ENCODE measurements at places on chromosomes 6 and 20. TPM values are rescaled to one million over a fixed set of nuclear protein-coding genes. Genes with fewer than 3 reads are reported as not detected.

DNA sequence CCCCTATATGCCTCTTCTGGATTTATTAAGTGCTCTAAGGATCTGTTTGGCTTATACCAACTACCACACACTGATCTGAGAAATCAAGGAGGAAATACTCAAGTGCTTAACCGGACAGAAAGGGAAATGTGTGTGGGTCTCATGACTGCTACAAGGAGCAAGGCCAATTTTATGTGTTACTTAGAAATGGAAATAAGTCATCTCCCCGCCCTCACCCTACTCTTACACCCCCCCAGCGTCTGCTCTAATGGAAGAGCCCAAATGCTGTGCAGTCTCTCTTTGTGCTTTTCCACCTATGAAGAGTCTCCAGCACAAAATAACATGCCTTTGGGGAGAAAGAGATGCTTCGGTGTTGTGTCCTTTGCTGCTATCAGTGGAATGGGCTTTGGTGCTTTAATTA lies 428.8 kb upstream of the ARID1B start:
- DNase-seq: no peak

Gene RAMACL
- 0.23 TPM for polyA plus RNA-seq

GRCh38 chr6:90131125-90131524 lies 165.5 kb downstream of the BACH2 start:
- DNase-seq: no peak

GRCh38 chr6:131958542-131959470 lies 7.6 kb upstream of the CCN2 start:
- DNase-seq: no peak

DNA sequence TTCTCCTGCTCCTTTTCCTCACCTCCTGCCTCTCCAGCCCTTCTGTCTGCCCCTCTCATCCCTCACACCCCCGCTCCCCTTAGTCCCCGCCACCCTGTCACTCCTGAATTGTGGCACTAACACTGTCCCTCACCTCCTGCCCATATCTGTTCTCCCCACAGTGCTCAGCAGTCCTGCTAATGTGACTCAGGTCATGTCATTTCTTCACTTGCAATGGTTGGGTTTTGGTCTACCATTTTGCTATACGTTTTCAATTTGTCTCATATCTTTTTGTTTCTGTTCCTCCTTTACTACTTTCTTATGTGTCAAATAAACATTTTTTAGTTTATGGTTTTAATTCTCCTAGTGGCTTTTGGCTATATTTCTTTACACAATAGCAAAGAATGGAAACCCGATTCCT lies 1.3 kb upstream of the HLA-B start:
- DNase-seq: no peak

DNA sequence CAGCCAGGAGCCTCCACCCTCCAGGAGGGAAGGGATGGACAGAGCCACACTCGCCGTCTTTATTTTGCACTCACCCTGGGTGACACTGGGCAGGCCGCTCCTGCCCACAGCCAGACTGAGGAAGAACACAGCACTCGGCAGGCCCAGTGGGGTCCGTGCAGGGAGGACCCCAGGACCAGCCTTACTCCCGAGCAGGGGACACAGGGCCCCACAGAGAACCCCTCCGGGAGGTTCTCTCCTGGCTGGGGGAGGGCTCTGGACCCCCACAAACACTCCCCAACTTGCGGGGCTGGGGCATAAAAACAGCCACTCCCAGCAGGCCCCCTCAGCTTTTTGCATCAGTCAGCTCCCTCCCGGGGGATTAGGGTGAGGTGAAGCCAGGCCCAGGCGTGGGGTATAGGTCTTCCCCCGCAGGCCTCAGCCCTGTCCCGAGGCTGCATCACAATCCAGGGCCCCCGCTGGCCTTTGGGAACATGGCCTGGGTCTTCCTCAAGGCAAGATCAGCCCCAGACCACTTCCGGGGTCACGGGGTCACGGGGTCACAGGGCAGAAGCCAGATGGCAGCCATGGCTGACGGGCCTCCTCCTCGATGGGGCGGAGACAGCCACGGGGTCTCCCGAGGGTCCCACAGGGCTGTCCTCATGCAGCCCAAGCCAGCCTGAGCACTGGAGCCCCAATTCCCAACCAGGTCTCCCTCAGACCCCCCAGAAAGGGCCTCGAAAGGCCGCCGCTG lies 3.2 kb downstream of the TNFRSF6B start:
- DNase-seq: peak; percentile 70

Gene FOXS1
- polyA plus RNA-seq: 2.8 TPM

DNA sequence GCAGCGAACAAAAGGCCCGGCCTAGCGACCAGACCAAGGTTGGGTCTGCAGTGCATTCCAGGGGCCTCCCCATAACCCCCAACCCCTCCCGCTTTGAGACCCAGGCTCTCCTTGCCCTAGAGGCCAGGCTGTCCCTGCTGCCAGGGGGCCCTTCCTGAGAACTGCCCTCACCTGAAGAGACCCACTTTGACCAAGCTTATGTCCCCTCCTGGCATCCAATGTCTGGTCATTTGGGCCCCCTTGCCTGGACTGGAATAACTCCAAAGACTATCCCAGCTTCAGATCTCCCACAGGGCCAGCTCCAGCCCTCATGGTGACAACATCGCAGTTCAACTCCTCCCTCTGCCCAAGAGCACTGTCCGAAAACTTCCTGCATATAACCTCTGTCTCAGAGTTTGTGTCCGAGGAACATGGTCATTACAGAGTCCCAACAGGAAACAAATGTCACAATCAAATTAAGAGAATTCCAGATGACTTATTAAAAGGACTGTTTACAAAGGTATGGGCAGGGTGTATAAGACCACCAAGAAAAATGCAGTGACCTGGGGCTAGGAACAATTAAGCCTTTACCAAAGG lies 125.0 kb downstream of the BANF2 start:
- no peak for DNase-seq

GRCh38 chr6:168130697-168131371 lies 51.8 kb upstream of the FRMD1 start:
- DNase-seq: no peak

DNA sequence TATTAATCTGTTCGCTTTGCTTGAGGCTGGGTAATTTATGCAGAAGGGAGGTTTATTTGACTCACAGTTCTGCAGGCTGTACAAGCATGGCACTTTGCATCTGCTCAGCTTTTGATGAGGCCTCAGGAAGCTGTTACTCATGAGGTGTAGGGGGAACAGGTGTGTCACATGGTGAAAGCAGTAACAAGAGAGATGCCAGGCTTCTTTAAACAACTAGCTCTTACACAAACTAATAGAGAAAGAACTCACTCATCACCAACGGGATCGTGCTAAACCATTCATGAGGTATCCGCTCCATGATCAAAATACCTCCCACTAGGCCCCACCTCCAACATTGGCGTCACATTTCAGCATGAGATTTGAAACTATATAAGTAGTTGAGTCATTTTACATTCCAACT lies 34.4 kb upstream of the GCLC start:
- DNase-seq: no peak

Gene POLR1H
- polyA plus RNA-seq: 72.9 TPM

DNA sequence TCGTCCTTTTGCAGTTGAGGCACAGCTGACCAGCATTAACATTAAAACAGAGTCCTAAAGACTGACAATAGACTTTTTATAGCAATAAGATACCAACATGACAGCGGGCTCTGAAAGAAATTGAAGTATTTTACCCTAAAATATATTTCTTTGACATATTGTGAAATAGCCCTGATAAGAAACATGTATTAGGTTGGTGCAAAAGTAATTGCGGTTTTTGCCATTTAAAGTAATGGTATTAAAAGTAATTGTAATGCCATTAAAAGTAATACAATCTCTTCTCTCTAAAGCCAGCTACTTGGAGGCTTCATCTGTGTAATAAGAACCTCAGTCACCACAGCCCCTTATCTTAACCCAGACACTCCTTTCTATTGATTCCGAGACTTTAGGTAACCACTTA lies 394.6 kb downstream of the PREX1 start:
- DNase-seq: no peak

Gene TCF21
- 3.6 TPM for polyA plus RNA-seq

Gene SYNJ2
- polyA plus RNA-seq: 2.6 TPM

DNA sequence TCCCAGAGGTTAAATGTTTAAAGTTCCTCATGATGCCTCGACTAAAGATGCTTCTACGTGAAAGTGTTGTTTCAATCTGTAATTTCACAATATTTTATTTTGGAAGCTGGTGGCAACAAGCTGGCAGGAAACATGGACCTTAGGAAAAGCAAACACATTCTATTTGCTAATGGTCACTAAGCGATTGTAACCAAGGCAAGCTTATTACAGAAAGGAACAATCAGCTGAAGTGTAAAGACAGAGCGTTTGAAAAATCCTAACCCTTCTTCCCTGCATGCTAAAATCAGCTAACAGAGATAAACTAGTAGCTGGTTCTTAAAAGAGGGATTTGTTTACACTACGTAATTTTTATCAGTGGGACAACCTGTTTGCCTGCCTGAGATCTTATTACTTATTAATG lies 50.0 kb downstream of the IL20RA start:
- no peak for DNase-seq

DNA sequence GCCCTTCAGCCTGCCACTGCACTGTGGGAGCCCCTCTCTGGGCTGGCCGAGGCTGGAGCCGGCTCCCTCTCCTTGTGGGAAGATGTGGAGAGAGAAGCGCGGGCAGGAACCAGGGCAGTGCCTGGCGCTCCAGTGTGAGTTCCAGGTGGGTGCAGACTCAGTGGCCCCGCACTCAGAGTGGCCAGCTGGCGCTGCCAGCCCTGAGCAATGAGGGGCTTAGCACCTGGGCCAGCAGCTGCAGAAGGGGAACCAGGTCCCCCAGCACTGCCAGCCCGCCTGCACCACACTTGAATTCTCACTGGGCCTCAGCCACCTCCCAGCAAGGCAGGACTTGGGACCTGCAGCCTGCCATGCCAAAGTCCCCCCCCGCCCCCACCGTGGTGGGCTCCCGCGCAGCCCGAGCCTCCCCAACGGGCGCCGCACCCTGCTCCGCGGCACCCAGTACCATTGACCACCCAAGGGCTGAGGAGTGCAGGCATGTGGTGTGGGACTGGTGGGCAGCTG lies 205.9 kb downstream of the CLVS2 start:
- DNase-seq: no peak

All from spleen (tissue), 13 donors.